Stimulated activated CD8-positive, alpha-beta memory T cell treated with anti-CD3 and anti-CD28 coated beads, Interleukin-15, amount 100 ng/mL, for 48 hours (primary cell): ENCODE measurements at places on chromosomes 1 and 21.

DNA sequence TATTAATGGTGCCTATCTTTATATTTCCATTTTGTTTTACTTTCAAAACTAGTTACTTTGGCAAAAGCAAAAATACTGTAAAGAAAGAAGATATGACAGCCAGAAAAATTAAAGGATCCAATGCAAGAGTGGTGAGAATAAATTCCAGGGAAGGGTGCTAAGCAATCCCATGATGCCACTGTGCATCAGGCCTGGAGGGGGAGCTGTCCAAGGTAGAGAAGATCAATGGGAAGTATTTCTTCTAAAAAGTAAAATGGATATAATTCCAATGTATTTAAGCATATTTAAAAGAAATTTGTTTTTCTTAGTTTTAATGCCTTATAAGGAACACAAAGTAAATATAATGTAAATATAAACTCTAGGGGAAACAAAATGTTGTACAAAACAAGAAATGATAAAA lies 1382.2 kb upstream of the B3GALT2 start:
- DNase-seq: no peak

DNA sequence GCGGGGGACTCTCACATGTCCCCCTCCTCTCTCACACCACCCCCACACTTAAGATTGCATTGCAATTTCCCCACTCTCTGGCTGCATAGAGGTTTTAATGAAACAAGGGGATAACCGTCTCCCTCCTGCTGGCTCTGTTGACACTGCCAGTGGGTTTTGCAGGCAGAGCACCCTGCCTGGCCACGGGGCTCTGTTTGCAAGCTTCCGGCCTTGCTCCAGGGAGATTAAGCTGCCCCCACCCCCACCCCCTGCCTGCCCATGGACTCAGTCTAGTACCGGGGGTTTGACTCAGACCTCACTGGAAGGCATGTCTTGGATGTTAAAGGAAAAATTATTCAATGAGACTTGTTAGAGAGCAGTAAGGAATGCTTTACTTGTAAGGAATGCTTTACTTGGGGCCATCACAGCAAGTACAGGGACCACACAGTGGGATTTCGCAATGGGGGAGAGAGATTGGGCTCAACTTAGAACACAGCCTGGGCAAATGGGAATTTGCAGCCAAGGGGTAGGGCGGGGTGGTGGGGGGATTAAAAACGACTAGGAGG lies 101.0 kb downstream of the AJAP1 start:
- no peak for DNase-seq

GRCh38 chr1:242128951-242129502 lies 130.1 kb upstream of the MAP1LC3C start:
- DNase-seq: no peak

- peak; percentile 82 for DNase-seq
Observed at GRCh38 chr1:116556289-116557006, 14.4 kb downstream of the CD58 start.

- no peak for DNase-seq
Observed at GRCh38 chr1:190399233-190399632, 78.4 kb downstream of the BRINP3 start.

- DNase-seq: no peak
Observed at GRCh38 chr1:158089476-158089875, 91.2 kb upstream of the CD1D start.

DNA sequence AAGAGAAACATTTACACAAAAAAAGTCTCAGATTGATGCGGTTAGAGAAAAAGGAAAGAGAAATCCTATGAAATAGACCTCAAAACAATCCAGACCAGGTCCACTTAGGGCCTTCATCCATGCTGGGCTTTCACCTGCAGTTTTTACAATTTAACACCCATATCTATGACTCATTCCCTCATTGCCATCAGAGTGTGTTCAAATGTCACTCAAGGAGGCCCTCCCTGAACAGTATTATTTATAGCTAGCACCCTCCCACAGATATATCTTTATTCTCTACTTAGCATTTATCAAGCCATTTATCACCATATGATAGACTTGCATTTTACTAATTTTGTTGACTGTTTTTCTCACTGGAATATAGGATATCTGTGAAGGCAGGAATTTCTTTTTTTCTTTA lies 824 bp upstream of the KRTAP21-3 start:
- no peak for DNase-seq

GRCh38 chr1:42806171-42806570 lies 10.8 kb upstream of the ERMAP start:
- DNase-seq: no peak

- peak; percentile 16 for DNase-seq
Observed at GRCh38 chr1:25922056-25922970, 16.1 kb upstream of the STMN1 start.

- DNase-seq: no peak
Observed at GRCh38 chr1:156658496-156658895, 16.6 kb downstream of the BCAN start.

DNA sequence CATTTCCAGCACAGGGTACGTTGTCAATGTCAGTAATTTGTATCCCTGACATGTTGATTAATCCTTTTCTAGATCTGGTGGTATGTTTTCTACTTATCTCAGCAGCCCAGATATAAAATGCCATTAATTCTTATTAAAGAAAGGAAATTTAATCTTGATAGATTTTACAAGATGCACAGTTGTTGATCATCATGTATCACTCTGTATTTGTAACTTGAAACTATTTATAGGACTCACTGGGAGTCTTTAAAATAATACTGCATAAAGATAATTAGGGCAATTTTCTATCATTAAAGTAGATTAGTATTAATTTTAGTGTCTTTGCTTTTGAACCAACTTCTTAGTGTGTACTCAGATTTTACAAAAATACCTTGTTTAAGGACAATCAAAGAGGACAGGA lies 84.9 kb downstream of the GREM2 start:
- DNase-seq: no peak

- DNase-seq: no peak
Observed at GRCh38 chr1:10744029-10744428, 52.4 kb downstream of the CASZ1 start.

- no peak for DNase-seq
Observed at GRCh38 chr1:160618763-160619274, 28.0 kb downstream of the SLAMF1 start.

DNA sequence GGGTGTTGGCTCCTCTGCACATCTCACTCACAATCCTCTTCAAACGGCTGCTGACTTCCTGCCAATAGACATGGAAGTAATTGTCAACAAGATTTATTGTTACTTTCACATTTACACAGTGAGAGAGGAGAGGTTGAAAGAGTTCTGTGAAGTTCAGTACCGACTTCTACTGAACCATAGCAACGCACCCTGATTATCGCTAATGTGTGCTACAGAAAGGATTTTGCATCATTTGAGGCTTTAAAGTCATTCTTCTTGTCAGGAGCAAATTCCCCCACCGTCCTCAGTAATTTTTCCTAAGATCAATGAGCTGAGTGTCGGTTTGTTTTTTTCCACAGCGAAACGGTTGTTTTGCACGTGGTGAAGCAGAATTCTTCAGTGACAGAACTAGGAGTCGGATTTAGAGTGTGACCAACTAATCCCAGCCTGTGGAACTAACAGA lies 361.0 kb downstream of the ADGRL2 start:
- DNase-seq: no peak

DNA sequence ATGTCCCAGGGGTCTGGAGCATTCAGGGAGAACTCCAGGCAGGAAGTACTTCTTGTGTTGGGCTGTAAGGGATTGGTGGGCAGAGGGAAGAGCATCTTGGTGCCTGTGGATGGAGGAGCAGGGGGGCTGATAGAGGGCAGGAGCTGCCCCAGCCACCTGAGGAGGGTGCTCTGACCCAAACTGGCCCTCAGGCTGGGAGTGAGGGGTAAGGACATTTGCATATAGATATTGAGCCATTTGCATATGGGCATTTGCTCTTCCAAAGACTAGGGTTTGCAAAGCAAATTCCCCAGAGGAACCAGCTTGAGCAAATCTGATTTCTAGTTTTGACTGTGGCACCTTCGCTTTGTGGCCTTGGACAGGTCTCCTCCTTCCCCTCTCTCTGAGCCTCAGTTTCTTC lies 18.2 kb downstream of the ZNF362 start:
- DNase-seq: no peak

GRCh38 chr1:172219966-172220365 lies 200.5 kb upstream of the C1orf105 start:
- no peak for DNase-seq

DNA sequence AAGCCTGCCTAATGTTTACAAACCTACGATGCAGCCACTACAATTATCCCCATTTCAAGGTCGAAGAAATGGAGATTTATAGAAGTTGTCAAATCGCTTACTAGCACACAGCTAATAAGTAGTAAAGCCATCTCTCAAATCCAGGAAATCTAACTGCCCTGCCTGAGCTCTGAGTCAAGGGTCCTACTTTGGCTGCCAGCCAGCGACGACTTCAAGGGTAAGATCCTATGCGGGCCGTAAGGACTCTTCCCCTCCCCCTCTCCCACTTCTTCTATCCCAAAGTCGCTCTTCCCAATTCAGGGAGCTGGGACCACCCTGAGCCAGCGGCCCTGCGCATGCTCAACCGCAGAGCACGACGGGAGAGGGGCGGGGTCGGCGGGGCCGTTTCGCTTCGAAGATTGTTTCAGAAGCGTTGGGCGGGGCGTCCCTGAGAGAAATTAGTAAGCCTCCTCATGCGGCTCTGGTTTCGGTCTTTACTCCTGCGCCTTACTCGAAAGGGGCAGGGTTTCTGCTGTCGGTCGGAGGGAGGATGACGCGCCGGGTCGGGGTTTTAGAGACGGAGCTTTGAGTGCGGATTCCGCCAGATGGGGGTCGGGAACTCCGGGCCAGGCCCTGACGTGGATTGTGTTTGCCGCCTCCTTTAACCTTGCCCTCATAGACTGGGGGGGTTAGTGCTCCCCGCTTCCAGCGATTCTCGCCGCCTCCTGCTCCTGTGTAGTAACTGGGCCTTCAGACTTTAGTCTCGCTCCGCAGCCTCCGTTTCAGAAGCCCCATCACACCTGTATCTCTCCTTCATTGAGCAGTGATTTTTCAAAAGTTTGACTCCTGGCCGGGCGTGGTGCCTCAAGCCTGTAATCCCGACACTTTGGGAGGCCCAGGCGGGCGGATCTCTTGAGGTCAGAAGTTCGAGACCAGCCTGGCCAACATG lies at the start of gene ZMYM1:
Gene ZMYM1, plus strand, starts transcription at position 383 of the 928 bp plus-strand sequence. CDS start 14,603 bp downstream, outside the sequence.
- peak; percentile 87 for DNase-seq

- DNase-seq: no peak
Observed at GRCh38 chr21:27070861-27071670, 104.2 kb upstream of the ADAMTS5 start.

DNA sequence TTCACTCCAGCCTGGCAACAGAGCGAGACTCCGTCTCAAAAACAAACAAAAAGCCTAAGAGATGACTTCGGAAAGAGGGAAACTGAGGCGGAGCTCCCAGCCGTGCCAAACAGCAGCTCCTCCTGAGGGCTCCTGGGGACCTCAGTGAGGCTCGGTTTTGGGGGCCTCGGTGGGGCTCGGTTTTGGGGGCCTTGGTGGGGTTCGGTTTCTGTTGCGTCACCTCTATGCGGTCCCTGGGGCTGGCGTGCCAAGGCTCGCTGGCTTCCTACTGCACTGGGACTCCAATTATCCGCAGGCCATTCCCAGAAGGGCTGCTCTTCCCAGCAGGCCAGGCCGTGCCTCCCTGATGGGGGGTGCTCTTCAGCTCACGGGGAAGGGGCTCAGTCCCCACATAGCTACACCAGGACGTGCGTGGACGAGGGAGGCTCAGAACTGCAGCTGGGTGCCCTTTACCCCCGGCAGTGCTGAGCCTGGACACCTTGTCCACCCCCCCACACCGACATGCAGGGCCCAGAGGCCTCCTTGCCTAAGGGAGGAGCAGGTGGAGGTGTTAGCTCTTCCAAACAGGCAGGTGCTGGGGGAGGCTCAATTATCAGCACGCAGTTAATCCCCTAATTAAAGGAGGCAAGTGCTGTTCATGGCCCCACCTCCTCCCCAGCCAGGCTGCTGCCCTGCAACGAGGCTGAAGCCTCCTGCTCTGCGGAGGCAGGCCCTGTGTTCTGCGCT lies 5.1 kb upstream of the C1orf159 start:
- DNase-seq: no peak

DNA sequence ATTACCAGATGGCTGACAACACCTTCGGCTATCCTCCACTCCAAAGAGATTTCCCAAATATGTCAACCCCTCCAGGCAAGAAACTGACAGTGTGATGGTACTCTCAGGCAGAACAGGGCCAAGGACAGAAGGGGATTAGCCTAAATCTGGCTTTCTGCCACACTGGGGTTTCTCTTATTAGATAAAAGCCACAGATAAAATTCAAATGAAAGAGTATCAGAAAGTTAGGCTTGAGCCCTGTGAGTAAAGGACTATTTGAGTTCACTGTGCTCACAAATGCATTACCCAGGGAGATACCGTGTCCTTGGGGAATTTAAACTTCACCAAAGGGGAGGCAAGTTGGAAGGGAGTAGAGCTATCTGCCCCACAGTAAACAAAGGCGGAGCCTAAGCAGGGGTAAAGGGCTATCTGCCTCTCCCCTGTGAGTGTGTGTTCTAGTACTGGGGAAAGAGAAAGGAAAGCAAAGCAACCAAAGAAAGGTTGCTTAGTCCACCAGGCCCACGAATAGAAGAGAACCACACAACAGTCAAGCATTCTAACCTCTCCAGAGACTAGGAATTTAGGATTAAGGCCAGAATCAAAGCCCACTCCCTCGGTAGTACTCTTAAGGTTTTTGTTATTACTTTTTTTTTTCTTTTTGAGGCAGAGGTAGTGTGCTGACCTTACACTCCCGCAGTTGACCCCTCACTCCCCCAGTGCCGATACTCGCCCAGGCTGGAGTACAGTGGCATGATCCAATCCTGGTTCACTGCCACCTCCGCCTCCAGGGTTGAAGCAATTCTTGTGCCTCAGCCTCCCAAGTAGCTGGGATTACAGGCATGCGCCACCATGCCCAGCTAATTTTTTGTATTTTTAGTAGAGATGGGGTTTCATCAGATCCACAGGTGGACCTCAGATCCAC lies 12.7 kb downstream of the TPM3 start:
- no peak for DNase-seq

- no peak for DNase-seq
Observed at GRCh38 chr1:147292631-147293251, 50.3 kb downstream of the CHD1L start.

DNA sequence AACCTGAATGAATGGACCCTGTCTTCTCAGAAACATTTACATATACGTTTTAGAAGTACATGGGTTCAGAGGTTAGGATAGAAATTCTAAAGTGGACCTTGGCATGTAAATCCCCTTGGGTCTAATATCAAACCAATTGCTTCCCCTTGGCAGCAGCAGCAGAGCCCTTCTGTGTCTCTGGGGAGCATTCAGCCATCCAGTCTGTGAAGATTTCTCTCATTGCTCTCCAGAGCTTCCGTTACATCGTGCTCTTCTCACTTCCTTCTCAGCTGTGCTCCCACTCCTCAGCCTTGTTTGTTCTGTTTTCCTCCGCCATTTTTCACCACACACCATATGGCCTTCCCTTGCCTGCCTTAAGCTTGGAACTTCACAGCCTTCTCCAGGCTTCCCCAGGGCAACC lies 61.5 kb upstream of the ATP1B1 start:
- DNase-seq: no peak

DNA sequence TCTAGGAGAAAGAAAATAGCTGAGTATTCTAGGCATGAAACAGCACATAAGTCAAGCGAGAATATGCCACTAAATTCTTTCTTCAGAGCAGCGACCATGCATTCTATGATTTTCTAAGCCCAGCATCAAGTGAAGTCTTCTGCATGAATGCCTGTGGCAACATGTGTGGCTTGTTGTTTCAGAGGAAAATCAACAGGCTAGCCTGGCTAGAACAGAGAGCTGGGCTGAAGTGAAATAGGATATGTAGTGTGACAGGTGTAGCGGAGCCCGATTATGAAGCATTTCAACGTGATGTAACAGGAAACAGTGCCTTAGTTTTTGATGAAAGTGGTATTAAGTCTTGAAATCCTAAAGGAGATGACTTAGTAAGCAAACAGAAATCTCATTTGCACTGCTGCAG lies 7.0 kb downstream of the CSDE1 start:
- DNase-seq: no peak
